ENCODE measurements at places on chromosomes 12 and 14.

- DNase-seq, result no peak
Measured at GRCh38 chr12:108457734-108458361, 57.2 kb upstream of the FICD start.

GRCh38 chr14:93927800-93928145, 629 bp downstream of the FAM181A start:
- DNase-seq, result no peak

GRCh38 chr12:89827592-89827991, 119.0 kb upstream of the ATP2B1 start:
- no peak for DNase-seq

GRCh38 chr12:111431772-111432171, 26.0 kb downstream of the SH2B3 start:
- DNase-seq, result no peak

GRCh38 chr12:12272869-12273268, 6.0 kb upstream of the LRP6 start:
- DNase-seq, result no peak

- no peak for DNase-seq
Measured at GRCh38 chr12:4663971-4664505, 15.1 kb downstream of the NDUFA9 start.

DNA sequence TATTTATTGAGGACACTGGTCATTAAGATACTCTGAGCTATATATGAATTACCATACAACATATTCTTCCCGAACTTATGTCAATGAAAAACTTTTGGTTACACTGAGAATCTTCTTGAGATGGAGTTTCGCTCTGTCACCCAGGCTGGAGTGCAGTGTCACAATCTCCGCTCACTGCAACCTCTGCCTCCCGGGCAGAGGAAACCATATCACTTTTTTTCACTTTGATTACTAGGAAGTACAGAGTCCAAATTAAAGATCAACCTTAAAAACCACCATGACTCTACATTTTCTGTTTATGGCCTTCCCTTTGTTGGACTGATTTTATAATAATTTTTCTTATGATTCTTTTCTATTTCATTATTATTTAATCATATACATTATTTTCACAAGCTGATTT, 336.5 kb downstream of the FSCB start:
- DNase-seq, result no peak

DNA sequence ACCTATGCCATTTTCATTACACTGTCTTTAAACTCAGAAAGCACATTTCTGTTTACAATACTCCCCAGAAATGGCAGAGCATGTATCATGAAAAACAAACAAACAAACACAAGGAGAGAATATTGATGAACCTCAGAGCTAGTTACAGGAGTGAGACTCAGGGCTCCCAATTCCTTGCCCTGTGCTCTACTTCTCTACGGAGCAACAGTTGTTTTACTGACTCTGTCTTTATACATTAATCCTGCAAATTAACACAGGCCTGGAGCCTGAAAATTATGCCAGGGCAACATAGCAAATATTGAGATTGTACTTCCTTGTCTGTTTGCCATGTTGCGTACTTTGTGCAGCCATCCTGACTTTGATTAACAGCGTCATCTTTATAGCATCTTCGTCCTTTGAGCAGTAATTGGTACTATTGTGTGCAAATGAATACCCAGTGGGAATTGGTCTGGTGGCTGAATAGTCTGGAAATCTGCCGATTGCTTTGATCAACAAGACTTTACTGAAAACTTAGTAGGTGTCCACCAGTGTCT, 15.2 kb upstream of the AKAP6 start:
- no peak for DNase-seq

DNA sequence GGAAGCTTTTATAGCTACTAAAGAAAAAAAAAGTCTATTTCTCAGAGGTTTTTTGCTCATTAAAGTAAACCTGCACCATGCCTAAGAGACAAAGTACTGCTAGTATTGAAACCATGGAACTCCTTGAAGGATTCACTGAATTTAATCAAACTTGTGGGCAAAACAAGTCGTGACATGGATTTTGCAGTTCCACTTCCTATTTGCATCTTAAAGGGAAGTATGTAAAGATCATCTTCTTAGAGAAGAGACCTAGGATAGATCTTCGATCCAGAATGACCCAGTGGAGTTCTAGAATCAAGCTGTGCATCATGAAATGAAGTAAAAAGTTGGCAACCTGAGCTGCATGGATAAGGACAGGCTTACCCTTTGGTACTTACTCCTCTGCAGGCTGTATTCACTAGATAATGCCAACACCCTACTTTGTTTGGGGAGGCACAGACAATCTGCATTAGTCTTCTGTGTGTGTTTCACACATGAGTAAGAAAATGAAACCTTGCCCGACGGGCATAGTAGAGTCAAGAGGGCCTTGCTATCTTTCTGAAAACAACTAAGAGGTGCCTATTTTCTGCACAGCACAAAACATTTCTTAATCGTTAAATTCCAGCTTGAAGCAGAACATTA, 1.9 kb downstream of the GNG2 start:
- no peak for DNase-seq

GRCh38 chr12:32264961-32265360, 134.4 kb upstream of the FGD4 start:
- DNase-seq, result no peak

- DNase-seq, result no peak
Measured at GRCh38 chr12:109084425-109084824, 8.8 kb downstream of the ALKBH2 start.

- DNase-seq, result no peak
Measured at GRCh38 chr12:8629486-8630033, 16.9 kb upstream of the AICDA start.

DNA sequence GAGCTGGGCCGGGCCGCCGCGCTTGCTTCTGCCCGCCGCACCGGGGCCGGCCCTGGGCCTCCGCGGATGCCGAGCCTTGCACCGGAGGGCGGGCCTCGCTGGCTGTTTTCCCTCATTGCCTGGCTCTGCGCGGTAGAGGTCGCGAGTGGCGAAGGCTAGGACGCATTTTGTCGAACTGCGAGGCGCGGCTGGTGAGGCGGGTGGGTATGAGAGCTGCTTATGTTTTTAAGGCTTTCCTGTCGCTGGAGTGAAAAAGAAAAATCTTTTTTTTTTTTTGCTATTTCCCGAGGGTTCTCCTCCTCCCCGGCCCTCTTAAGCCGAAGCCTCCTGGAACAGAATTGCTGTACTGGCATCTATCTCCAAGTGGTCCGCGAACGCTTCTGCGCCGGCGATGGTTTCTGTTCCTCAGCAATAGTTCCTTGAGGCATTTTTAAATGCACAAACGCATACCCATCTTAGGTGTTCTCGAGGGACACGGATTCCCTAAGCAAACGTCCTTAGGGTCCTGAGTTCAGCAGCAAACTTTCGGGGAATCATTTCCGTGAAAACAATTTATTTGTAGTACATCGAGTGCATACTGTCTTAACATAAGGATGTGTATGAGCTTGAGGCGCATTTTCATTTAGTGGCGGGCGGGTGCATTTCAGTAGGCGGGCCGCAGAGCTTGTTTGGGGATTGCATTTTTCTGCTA, 631 bp downstream of the RESF1 start:
- peak; percentile 63 for DNase-seq

DNA sequence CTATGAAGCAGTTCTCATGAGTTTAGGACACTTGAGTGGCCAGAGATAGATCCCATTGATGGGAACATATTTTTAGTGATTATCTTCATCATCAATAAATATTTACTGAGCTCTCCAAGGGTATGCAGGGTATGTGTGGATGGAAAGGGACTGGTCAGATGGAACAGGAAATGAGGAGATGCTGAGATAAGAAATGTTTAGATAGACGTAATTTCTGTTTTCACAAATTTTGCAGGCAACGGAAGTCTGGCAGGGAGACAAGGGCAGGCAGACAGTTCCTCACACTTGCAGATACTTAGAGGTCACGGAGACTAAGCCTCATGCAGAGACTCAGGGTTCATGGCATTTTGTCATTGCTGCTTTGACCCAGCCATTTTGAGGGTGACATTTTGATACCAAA, 24.3 kb downstream of the BCL2L14 start:
- DNase-seq, result no peak

DNA sequence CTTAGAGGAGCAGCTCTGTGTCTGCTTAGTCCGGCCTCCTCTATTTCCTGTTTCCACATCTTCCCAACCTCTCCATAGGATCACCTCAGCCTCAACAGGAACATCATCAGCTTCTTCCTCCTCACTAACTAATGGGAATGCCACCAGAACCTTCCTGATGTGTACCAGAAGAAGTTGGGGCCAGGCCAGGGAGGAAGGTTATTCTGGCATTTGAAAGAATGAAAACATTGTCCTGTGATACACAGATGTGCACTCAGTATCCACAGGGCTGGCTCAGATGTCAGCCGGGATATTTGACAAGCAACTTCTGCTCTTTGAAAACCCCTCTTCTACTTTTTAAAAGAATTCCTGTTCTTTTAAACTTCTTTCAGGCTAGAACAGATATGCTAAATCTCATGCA, 63.6 kb downstream of the TMEM30B start:
- no peak for DNase-seq

GRCh38 chr12:65911321-65911720, 87.0 kb downstream of the HMGA2 start:
- DNase-seq, result peak; percentile 80

DNA sequence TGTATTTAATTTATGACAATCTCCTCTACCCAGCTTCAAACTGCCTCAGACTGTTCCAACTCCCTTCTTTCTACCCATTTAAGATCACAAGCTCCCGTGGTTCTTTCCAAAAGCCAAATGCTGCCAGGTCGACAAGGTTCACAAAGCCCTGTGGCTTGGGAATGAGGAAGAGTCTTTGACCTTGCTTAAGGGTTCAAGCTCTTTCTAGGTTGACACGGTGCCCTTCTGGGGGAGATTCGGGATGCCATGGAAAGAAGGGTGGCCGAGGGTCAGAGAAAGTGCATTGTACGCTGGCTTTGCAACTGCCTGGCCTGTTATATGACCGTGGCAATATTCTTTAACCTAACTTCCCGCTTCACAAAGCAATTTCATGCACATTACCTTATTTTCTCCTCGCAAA, 239.3 kb downstream of the ANO2 start:
- DNase-seq, result no peak

GRCh38 chr14:31897581-31898186, 179.4 kb upstream of the ARHGAP5 start:
- DNase-seq, result no peak

GRCh38 chr14:50978888-50979287, 34.6 kb upstream of the PYGL start:
- DNase-seq, result no peak

DNA sequence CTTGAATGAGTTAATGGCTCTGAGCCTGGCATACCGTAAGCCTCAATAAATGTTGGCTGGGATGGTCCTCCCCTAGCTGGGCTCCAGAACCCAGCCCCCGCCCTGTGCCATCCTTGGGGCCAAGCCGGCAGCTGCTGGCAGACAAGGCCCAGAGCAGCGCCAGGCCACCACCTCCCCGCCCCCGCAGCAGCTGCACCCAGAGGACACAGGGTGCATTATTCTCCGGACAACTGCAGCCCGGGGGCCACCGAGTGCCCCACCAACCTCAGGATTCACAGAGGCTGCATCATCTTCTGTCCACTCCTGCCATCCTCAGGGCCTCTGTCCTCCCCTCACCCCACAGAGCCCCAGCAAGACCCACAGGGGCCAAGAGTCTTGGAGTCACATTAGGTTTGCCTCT, 92.7 kb downstream of the NCOR2 start:
- DNase-seq, result no peak

GRCh38 chr12:84996759-84997158, 39.3 kb downstream of the TSPAN19 start:
- no peak for DNase-seq

DNA sequence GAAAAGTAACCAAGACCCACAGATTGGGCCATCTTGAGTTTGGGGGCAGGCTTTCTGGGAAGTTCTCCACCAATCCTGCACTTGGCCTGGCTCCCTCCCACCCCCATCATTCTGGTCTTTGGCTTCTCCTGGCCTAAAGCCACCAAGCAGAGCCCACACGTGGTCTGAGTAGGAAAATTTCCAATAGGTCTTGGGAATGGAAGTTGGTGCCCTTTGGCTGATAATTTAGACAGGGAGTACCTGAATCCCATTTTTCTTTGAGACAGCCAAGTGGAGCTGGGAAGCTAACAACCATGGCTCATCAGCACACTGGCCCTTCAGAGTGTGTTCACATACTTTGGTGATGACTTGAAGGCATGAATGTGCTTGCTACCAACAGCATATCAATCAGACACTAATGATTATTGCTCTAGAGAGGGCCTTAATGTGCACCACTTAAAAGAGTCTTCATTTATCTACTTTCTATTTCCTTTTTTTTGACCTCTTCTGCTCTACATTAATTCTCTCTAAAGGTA, 156.0 kb downstream of the EGLN3 start:
- DNase-seq, result no peak

- no peak for DNase-seq
Measured at GRCh38 chr12:107339487-107339886, 246.1 kb upstream of the CRY1 start.

DNA sequence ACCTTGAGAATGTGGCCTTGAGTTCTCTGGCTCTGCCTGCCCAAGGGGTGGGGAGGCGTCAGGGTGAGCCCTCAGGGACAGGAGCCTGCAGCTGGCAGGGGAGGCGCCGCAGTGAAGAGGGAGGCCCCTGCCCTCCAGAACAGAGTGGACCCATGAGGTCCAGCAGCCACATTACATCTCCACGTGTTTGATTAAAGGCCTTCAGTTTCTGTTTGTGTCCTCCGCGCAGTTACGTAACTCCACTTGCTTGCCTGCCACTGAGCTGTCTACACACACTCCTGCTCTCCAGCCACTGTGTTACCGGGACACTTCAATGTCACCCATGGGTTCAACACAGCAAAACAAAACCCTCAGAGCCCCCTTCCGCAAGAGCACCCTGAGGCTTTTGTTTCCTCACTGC, 70.4 kb downstream of the CHGA start:
- DNase-seq, result peak; percentile 58

DNA sequence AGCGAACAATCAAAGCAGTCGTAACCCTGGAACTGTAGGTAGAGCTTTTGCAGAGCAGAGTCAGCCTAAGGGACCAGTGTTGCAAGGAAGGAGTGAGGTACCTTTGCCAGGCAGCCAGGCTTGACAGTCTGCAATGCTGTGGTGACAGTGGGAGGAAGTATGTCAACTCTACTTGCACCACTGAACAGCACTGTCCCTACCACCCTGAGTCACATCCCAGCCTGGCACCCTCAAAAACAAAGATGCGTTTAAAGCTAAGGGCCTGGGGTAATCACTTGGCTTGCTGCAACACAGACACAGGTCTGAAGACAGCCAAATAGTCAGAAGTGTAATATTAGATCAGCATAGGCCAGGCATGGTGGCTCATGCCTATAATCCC, 141.9 kb downstream of the DPF3 start:
- no peak for DNase-seq

GRCh38 chr12:94488463-94488862, 28.8 kb upstream of the CEP83 start:
- no peak for DNase-seq

DNA sequence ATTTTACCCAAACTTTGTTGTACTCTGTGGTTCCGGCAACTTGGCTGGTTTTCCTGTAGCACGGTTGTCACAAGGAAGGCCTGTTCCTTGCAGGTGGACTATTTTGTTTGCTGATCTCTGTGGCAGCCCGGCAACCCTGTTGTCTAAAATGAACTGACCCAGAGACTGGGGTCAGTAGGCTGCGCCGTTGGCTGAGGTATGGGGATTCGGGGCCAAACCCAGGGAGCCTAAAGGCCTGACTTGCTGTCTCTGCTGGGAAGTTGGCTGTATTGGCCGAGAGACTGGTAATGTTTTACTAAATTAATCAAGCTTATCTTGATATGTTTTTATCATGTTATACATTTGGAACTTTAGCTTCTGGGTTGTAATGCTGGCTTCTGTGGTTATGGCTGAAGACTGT, 13.8 kb downstream of the SMIM41 start:
- DNase-seq, result peak; percentile 65

GRCh38 chr14:23641915-23642588, 5.9 kb downstream of the DHRS2 start:
- DNase-seq, result no peak
